ENCODE measurements at places on chromosomes 4 and X. TPM values are rescaled to one million over a fixed set of nuclear protein-coding genes. Genes with fewer than 3 reads are reported as not detected.
A peak's percentile ranks its signal among the peaks of the same experiment; 100 is the strongest.

The GPR173 gene
- polyA plus RNA-seq = 1.2 TPM

The EREG gene
- polyA plus RNA-seq = 4.5 TPM

The BGN gene
- 27.5 TPM for polyA plus RNA-seq

The CHST7 gene
- 7.8 TPM for polyA plus RNA-seq

GRCh38 chrX:39944416-39944815 is 153.3 kb downstream of the BCOR start:
- H3K27me3 ChIP-seq = no peaks in the 10 kb centered on the region
- no peak for DNase-seq
- no peak overlapping the region for H3K4me3 ChIP-seq
- no peaks in the 10 kb centered on the region for H3K36me3 ChIP-seq

GRCh38 chrX:154836163-154836562 is 1.7 kb upstream of the SMIM9 start:
- H3K27me3 ChIP-seq = no peaks in the 10 kb centered on the region
- no peak overlapping the region for H3K4me3 ChIP-seq
- H3K27ac ChIP-seq = no peak overlapping the region
- DNase-seq = no peak
- no peaks in the 10 kb centered on the region for H3K4me1 ChIP-seq
- no peaks in the 10 kb centered on the region for H3K36me3 ChIP-seq

GRCh38 chrX:26580021-26580420 is 364.1 kb downstream of the MAGEB5 start:
- H3K27ac ChIP-seq = no peak overlapping the region
- H3K4me3 ChIP-seq = no peak overlapping the region
- H3K27me3 ChIP-seq = no peaks in the 10 kb centered on the region
- no peaks in the 10 kb centered on the region for H3K4me1 ChIP-seq

DNA sequence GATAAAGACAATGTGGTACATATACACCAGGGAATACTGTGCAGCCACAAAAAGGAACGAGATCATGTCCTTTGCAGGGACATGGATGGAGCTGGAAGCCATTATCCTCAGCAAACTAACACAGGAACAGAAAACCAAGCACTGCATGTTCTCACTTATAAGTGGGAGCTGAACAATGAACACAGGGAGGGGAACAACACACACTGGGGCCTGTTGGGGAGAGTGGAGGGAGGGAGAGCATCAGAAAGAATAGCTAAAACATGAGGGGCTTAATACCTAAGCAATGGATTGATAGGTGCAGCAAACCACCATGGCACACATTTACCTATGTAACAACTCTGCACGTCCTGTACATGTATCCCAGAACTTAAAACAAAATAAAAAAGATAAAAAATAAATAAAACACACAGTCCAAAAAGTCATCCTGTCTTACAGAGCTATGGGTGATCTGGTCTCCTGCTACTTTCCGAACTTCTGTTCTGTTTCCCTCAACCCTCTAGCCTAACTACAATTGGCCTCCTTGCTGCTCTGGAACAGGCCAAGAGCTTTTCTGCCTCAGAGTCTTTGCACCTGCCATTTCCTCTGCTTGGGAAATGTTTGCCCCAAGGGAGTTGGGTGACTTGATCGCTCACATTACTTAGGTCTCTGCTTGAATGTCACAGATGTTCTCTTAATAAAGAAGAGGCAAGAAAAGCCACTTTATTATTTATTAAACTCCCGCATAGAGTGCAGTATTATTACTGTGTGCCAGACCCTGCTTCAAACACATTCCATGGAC is 1.1 kb upstream of the CD38 start:
- H3K4me3 ChIP-seq = no peak overlapping the region
- no peak overlapping the region for H3K27ac ChIP-seq
- no peaks in the 10 kb centered on the region for H3K36me3 ChIP-seq
- peaks cover 11% of the 10 kb centered on the region for H3K4me1 ChIP-seq
- peaks cover 58% of the 10 kb centered on the region for H3K27me3 ChIP-seq
- no peak for DNase-seq

DNA sequence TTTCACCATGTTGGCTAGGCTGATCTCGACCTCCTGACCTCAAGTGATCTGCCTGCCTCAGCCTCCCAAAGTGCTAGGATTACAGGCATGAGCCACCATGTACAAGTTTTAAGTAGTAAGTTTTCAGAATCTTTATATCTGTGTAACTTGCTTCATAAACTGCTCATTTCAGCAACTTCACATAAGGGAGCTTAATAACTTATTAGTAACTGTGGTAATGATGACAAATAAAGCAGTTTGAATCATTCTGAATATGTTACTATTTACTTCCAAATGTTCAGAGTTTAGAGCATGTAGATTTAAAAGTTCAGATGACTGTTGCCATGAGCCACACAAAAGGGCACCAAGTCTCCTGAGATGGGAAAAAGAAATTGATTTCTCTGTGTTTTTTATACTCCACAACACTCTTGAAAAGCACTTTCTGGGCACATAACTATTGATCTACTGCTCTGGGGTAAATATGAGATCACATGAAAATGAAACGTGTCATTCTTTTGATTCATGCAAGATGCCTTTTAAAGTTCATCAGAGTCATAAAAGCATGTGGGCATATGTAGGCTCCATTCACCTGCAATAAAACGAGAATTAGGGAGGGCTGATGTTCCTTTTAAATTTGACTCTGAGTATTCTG is 14.1 kb upstream of the CA5B start:
- no peak overlapping the region for H3K27ac ChIP-seq
- no peaks in the 10 kb centered on the region for H3K4me1 ChIP-seq
- no peak overlapping the region for H3K4me3 ChIP-seq
- H3K36me3 ChIP-seq = no peaks in the 10 kb centered on the region

DNA sequence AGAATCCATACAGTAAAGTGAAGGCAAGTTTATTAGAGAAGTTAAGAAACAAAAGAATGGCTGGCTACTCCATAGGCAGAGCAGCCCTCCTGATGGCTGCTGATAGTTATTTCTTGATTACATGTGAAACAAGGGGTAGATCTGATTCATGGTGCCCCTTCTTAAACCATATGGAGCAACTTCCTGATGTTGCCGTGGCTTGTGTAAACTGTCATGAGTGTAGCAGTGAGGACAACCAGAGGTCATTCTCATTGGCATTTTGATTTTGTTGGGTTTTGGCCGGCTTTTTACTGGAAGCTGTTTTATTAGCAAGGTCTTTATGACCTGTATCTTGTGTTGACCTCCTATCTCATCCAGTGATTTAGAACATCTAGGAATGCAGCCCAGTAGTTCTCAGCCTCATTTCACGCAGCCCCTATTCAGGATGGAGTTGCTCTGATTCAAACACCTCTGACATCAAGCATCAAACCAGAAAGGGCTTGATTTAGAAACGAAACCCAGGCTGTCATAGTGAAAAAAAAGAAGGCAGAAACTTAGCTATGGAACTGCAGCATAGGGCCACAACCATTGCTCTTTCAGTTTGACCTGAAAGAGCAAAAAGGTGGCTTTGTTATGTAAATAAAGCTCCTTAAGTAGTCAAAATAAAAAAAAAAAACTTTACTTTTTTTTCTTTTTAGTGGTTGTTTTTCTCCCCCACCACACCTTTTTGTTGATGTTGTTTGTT is 37.8 kb downstream of the SPCS3 start:
- H3K27me3 ChIP-seq = no peaks in the 10 kb centered on the region
- DNase-seq = no peak
- H3K4me3 ChIP-seq = no peak overlapping the region
- no peaks in the 10 kb centered on the region for H3K4me1 ChIP-seq
- H3K27ac ChIP-seq = no peak overlapping the region
- no peaks in the 10 kb centered on the region for H3K36me3 ChIP-seq

- no peak for DNase-seq
- H3K36me3 ChIP-seq = no peaks in the 10 kb centered on the region
- no peak overlapping the region for H3K27ac ChIP-seq
- H3K4me3 ChIP-seq = no peak overlapping the region
- H3K27me3 ChIP-seq = no peaks in the 10 kb centered on the region
- H3K4me1 ChIP-seq = peaks cover 1% of the 10 kb centered on the region
Measured at GRCh38 chr4:10083331-10083771, 33.2 kb downstream of the WDR1 start.

DNA sequence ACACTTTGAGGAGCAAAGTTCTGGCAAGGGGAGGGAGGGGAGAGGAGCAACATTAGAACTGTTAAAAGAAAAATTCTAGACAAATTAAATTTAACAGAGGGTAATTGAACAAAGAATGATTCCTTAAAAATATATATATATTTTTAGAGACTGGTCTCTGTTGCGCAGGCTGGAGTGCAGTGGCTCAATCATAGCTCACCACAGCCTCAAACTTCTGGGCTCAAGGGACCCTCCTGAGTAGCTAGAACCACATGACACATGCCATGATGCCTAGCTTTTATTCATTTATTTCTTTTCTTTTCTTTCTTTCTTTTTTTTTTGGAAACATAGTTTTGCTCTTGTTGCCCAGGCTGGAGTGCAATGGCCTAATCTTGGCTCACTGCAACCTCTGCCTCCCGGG is 19.1 kb upstream of the SPINK2 start:
- no peaks in the 10 kb centered on the region for H3K4me1 ChIP-seq
- H3K27ac ChIP-seq = no peak overlapping the region
- DNase-seq = no peak
- H3K4me3 ChIP-seq = no peak overlapping the region

DNA sequence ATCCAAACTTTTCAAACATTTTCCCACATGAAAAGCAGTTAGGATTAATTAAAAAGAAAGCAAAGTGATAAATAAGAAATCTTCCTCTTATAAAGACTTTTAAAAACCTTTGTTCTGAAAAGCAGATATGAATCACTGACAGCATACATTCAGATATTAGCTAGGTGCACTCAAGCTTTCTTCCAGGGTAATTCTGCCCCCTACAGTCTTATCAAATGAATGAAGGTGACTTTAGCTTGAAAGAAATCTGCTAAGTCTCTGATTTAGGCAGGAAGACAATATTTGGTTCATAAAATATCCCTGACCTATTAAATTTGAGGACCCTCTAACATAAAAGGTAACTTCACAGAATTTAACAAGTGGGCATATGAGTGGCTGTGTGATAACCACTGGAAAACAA is 209.1 kb upstream of the FAM47A start:
- H3K36me3 ChIP-seq = no peaks in the 10 kb centered on the region
- H3K27me3 ChIP-seq = no peaks in the 10 kb centered on the region
- H3K4me3 ChIP-seq = no peak overlapping the region
- DNase-seq = peak; percentile 7
- H3K27ac ChIP-seq = no peak overlapping the region

DNA sequence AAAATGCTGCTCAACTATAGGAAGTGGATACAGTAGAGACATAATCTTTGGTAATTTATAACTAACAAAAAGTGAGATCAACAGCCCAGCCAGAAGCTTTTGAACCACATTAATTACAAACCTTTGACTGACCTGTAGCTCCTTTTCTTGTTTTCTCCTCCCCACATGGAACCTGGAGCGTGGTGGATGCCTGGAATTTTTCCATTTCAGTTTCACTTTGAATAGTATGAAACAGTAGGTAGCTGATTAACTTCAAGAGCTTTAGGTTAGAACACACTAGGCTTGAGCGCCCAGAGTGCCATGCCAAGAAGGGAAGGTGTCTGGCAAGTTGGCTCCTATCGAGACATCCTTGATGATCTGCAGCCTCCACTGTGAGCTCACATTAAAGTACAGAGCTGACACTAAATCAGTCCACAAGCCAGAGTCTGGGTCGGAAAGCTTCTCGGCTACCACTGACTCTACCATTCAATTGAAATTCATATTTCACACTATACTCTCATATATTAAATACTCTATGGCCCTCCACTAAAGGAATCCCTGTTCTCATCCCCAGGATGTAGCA is 143.4 kb downstream of the GLRA2 start:
- no peak overlapping the region for H3K27ac ChIP-seq
- H3K36me3 ChIP-seq = no peaks in the 10 kb centered on the region
- no peak overlapping the region for H3K4me3 ChIP-seq
- H3K4me1 ChIP-seq = no peaks in the 10 kb centered on the region

GRCh38 chrX:110941906-110942305 is 146.3 kb upstream of the CHRDL1 start:
- H3K4me3 ChIP-seq = no peak overlapping the region
- no peak for DNase-seq
- H3K27ac ChIP-seq = no peak overlapping the region

DNA sequence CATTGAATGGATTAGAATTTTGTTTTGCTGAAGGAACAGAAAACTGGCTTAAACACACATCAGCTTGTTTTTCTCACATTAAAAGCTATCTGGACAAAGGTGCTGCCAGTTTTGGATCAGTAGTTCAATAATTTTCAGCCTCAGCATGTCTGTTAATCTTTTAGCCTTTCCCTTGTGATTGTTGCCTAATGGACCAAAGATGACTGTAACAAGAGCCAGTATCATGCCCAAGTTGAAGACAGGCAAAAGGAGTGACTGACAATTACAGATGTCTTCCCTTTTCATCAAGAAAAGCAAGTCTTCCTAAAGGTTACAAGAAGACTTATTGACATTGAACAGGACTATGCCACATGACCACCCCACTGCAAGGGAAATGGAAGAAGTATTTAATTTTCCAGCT is 419.7 kb downstream of the MAPK10 start:
- H3K27me3 ChIP-seq = no peaks in the 10 kb centered on the region
- no peaks in the 10 kb centered on the region for H3K36me3 ChIP-seq
- H3K4me3 ChIP-seq = no peak overlapping the region
- no peak overlapping the region for H3K27ac ChIP-seq

- no peak overlapping the region for H3K27ac ChIP-seq
- DNase-seq = no peak
- H3K4me1 ChIP-seq = no peaks in the 10 kb centered on the region
- H3K4me3 ChIP-seq = no peak overlapping the region
Measured at GRCh38 chr4:185480016-185480732, 8.6 kb upstream of the CCDC110 start.

GRCh38 chr4:37139987-37140386 is 104.6 kb upstream of the NWD2 start:
- H3K4me1 ChIP-seq = no peaks in the 10 kb centered on the region
- DNase-seq = no peak
- no peaks in the 10 kb centered on the region for H3K27me3 ChIP-seq
- H3K36me3 ChIP-seq = no peaks in the 10 kb centered on the region

DNA sequence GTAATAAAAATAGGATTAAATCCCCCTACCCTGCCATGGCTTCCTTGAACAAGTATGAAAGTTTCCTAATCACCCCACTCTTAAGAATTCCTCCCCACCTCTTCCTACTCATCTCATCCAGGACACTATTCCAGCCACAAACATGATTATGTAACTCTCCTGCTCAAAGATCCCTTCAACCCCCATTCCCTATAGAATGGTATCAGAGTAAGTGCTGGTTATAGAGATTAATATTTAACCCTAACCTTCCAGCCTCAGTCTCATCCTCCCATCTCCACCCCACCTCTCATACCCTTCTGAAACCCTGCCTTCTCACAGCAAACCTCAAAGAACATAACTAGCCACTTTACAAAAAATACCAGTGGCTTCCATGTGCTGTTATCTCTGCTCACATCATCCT is 155.1 kb downstream of the PPP3CA start:
- H3K27me3 ChIP-seq = no peaks in the 10 kb centered on the region
- H3K27ac ChIP-seq = peak overlapping the region; percentile 6
- H3K4me3 ChIP-seq = no peak overlapping the region
- peaks cover 10% of the 10 kb centered on the region for H3K4me1 ChIP-seq
- no peaks in the 10 kb centered on the region for H3K36me3 ChIP-seq

- H3K36me3 ChIP-seq = no peaks in the 10 kb centered on the region
- no peak overlapping the region for H3K4me3 ChIP-seq
- DNase-seq = no peak
- no peaks in the 10 kb centered on the region for H3K27me3 ChIP-seq
Measured at GRCh38 chrX:19721726-19722370, 165.6 kb downstream of the SH3KBP1 start.

Measured in hepatocyte (in vitro differentiated cells).